SHP77 (cell line): ENCODE measurements at places on chromosomes 3 and 15.

GRCh38 chr3:164004205-164004604, 1074.1 kb downstream of the SI start:
- no peak for DNase-seq

- no peak for DNase-seq
These were observed 43.5 kb upstream of the MEF2A start for GRCh38 chr15:99522288-99522687.

GRCh38 chr15:40472171-40472727, 1.5 kb downstream of the CHST14 start:
- no peak for DNase-seq

- DNase-seq, result no peak
These were observed 33.9 kb downstream of the GRAMD2A start for GRCh38 chr15:72163719-72164118.

DNA sequence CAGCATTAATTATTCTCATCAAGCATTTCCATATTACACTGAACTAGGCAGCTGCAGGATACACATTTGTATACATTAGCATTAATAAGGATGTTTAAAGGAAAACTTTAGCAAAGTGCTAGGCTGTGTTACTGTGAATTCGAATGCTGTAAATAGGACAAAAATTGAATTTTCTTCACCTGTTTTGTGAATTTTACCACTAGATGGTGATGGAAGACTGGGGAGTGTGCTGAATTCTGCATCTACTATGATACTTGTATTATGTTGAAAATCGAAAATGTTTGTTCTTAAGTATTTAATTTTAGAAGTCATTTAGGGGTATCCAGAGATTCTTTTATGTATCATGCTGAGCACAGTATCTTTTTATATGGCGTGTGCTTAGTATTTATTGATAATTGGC, 12.3 kb upstream of the P2RY14 start:
- no peak for DNase-seq

GRCh38 chr3:70517124-70517890, 204.9 kb upstream of the MDFIC2 start:
- no peak for DNase-seq

- peak; percentile 11 for DNase-seq
These were observed 301.8 kb upstream of the SEMA6D start for GRCh38 chr15:47415539-47415971.

GRCh38 chr3:10723991-10724390, 92.0 kb upstream of the SLC6A11 start:
- DNase-seq, result no peak

- DNase-seq, result no peak
These were observed 772.9 kb downstream of the DIPK2A start for GRCh38 chr3:144744473-144744872.

GRCh38 chr3:32455609-32456428, 46.8 kb downstream of the CMTM6 start:
- DNase-seq, result no peak

GRCh38 chr15:51678096-51678495, 3.2 kb upstream of the SCG3 start:
- no peak for DNase-seq

DNA sequence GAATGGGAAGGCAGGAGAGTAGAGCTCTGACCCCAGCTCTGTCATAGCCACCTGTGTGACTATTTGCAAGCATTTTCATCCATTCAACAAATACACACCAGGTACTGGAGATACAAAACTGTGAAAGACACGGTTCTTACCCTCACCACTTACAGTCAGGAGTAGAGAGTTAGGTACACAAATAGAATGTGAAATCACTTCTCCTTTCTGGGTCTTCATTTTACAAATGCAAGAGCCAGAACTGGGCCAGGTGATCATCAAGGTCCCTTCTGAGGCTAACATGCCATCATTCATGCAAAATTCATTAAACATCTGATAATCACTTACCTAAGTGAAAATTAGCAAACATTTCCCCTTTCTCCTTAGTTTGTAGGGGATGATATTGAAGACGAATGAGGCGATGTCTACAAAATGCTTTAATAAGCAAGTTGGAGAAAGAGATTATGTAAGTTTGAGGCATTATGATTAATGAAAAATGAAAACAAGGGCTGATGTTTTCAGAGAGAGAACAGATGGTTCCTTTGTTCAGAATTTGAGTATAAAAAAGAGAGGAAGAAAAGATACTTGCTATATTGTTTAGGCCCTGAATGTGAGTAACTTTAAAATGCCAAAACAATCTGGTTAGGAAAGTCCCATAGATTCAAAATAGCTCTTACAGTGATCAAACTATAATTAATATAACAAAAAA, 88.6 kb downstream of the LPP start:
- DNase-seq, result no peak

DNA sequence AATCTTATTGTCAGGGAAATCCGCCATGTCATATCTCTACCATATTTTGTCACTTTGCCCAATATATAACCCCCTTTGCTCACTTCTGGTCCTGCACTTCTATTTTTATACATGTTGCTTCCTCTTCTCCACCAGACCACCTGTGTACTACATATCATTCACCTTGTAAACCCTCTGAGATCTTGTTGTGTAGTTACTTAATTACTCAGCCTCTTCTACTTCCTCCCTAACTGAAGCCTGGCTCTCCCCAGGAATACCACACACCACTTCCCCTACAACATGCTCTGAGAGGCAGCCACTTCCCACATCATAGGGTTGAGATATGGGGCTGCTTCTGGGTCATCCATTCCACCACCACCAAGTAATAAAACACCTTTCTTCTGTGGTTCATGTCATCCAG, 10.0 kb downstream of the HEXA start:
- no peak for DNase-seq

DNA sequence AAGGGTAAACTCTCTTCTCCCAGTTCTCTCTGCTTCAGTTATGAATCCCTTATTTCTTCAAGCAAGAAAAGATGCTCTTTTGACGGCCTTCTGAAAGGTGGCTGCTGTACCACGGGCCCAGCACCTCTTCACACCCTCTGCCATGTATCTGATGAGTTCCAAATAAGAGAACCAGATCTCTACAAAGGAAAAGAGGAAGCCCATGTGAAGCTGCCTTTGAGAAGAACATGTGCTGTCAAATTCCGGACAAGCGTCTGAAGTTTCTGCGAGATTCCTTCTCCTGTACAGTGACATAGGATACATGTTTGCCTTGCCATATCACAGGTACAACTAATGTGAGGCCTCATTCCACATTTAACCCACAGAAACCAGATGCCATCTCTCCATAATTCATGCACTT, 59.2 kb downstream of the SH3BP5 start:
- DNase-seq, result no peak

DNA sequence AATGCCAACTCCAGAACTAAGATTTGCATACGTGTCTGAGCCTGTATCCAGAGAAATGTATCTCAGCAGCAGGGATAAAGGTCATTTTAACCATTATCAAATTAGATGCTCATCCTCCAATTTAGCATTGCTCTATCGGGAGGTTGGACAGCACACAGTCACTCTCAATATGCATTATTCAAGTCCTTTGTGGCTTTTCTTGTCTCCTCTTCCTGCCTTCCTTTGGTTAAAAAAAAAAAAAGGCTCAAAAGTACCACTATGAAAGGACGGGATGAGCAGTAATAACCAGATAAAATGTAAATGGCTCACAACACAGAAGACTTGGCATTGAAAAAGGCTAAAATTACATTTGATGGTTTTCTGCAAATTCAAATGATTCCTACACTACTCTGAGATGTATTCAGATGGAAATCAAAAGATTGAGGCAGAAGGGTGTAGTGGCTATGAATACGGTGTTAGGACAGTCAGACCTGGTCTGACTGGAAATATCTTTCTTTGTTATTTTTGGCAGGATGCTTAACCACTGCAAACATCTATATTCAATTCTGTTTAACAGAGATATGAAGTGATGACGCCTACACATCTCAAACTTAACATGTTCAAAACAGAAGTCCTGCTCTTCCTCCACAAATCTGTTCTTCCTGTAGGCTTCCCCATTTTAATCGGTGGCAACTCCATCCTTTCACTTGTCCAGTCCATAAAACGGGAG, 109.6 kb downstream of the ADAMTS9 start:
- DNase-seq, result no peak

GRCh38 chr15:39140060-39140604, 440.7 kb upstream of the THBS1 start:
- DNase-seq, result no peak

- no peak for DNase-seq
These were observed 897.3 kb downstream of the ROBO1 start for GRCh38 chr3:78870484-78870883.

DNA sequence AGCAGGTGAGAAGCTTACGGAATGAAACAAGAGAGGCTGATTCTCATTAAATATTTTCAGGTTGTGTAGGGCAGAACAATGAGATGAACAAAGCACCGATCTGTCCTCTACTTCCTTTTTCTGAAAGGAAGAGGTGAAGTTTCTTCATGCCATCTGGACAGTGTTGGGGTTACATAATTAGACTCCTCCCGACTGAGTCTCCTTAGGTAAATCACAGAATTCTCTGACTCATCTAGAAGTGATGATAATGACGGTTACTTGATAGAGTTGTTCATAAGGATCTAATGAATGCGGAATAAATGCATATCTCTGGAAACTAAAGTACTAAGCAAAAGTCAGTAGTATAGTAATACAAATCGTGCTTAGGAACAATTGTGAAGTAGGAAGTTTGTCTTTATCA, 21.2 kb downstream of the CRTC3 start:
- DNase-seq, result no peak

- no peak for DNase-seq
These were observed 65.8 kb downstream of the AAGAB start for GRCh38 chr15:67188551-67189218.

GRCh38 chr3:52453496-52454249, at the start of gene TNNC1:
Gene TNNC1 (minus strand): TSS chr3:52454041. CDS start chr3:52454015, 26 bp downstream.
- no peak for DNase-seq

- no peak for DNase-seq
These were observed 28.6 kb upstream of the SERPINI2 start for GRCh38 chr3:167502401-167502800.

DNA sequence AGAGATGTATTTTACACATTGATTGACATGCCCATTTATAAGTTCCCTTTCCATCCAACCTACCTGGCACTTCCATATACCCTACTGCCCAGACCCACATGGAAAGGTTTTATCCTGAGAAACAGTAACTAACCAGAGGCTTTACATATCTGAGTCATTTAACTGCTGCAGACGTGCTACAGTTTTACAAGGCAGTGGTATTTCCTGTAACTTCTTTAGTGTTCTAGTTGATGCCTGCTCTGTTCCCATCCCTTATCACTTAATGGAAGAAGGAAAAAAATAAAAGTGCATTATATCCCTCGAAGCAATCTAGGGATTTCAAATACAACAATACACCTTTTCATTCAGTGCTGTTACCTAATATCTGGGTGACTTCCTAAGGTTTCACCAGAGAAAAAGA, 107.1 kb downstream of the TMCO5A start:
- DNase-seq, result no peak

GRCh38 chr3:121803771-121804320, 31.0 kb downstream of the IQCB1 start:
- no peak for DNase-seq

GRCh38 chr15:42457445-42458442, 33.2 kb downstream of the ZNF106 start:
- no peak for DNase-seq

GRCh38 chr3:186152889-186153292, 44.0 kb upstream of the ETV5 start:
- no peak for DNase-seq

- DNase-seq, result no peak
These were observed 19.9 kb upstream of the TM6SF1 start for GRCh38 chr15:83087576-83087975.

DNA sequence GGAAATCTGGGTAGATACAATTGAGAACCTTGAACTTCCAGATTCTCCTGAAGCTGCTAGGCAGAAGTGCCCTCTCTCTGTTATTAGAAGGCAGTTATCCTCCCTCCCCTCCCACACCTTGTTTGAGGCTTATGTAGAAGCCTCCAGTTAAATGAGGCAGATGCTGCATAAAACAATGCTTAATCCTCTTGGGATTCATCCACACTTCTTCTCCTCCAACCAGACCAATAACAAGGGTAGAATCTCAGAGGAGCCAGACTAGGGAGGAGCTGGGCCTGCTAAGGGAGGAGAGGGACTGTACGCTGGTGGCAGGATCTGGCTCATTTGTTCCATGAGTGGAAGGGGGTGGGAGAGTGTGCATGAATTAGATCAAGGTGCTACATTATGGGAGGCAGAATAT, 88.3 kb upstream of the PRR23C start:
- DNase-seq, result no peak

DNA sequence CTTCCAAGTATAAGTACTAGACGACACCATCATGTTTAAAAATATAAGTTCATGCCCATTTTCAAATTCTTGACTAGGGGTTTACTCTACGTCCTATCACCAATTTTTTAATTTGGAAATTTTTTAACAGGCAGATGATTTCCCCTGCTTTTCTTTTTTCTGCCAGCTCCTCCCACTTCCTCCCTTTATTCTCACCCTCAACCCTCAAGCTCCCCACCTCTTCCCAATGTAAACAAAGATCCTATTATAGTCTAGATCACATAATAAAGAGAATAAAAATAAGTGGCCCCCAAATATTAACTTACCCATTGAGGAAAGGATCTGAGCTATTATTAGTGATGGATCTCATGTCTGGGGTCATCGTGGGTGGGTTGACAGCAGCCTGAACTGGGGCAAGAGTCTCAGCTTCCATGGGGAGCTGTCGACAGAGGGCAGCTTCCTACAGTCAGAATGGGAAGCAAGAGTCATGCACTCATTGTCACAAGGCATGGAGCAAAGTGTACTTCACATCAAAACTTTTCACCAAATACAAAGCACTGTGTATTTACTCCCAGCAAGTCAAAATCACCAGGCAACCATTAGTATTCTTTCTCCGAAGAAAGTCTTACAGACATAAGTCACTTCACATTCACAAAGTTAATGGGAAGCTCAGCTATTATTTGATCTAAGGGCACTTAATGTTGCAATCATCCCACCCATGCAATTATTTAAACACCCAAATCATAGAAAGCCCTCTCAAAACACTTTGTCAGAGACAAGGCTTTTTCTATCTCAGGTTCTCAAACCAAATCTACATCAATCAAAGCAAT, 53.2 kb downstream of the TM4SF4 start:
- DNase-seq, result no peak

- no peak for DNase-seq
These were observed 22.1 kb downstream of the PPCDC start for GRCh38 chr15:75045332-75046015.

DNA sequence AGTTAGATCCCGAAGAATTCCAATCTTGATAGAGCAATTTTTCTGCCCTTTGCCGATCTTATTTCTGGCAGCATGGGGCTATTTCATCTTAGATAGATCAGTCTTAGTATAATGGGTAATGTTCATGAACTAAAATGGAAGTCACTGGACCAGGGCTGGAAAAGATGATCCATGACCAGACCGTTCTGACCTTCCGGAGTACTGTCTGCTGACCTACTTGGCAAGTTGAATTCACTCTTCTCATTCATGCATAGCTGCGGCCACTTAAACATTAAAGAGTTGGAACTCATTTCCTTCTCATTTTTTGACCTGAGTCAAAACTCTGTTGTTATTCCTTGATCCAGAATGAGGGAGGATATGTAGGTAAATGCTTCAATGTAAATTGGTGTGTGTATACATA, 32.5 kb downstream of the GMNC start:
- no peak for DNase-seq
